ENCODE measurements at places on chromosomes 2 and 18.

- DNase-seq, result no peak
These were observed 15.0 kb downstream of the ZBTB7C start for GRCh38 chr18:48394176-48394575.

DNA sequence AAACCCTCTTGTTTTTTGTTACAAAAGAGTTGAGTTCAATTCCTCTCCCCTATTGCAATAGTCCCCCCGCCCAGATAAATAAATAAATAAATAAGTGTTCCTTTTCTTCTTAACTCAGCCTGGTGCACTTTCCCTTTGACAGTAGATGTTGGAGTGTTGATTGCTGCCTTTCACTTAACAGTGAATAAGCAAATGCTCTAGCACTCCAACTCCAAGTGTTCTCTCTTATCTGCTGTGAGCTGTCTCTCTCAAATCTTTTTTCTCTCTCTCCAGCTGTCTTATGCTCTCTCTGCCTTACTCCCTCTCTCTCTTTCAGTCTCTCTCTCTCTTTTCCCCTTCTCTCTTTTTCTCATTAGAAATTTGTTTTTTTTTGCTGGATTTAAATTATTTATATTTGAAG, 216.7 kb downstream of the TMX3 start:
- no peak for DNase-seq

- no peak for DNase-seq
These were observed 35.9 kb upstream of the SLC14A1 start for GRCh38 chr18:45688113-45688512.

GRCh38 chr2:167857416-167857815, 390.0 kb downstream of the STK39 start:
- no peak for DNase-seq

DNA sequence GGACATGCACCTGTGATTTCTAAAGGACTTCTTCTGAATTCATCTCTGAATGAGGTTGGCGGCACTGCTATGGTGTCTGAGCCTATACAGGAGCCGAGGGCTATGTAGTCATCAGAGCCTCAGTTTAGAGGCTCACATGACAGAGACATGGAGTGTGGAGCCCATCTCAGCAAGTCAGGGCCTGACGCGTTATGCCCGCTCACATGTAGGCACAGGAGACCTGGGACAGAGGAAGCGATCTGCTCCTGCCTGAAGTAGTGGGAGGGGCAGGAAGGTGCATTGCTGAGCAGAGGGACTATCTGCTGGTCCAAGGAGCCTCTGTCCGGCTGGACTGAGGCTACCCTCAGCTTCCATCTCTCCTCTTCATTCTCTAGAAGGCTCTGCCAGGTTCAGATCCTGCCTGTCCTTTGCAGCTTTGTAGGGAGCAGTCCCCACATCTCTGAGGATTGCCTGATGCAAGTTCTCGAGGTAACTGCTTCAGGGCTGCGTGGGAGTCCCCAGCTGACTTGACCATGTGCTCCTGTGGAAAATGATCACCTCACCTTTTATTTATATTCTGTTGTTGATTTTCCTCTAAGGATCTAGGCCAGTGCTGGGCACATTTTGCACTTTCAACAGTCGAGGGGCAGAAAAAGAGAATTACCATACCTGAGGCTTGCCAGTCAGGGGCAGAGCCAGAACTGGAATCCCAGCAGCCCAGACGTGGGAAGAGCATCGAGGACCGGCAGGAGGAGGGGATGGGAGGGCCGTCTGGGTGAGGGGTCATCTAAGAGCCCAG, 16.6 kb downstream of the KLHL29 start:
- DNase-seq, result no peak

DNA sequence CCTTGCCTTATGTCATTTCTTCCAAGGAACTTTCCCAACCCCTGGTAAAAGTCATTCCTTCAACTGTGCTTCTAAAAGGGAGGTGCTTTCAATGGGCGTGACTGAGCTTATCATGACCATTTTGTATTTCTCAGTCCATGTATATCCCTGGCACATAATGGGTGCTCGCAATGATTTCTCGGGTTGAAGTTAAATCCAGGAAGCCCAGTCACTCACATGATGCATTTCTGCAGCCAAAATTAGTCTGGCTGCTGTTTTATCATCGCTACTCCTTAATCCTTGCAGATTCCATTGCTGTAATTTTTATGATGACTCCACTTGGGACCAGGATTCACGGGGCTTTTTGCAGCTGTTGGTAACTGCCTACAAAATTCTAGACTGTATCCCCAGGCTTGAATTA, 25.9 kb upstream of the RFX8 start:
- no peak for DNase-seq

GRCh38 chr2:230416061-230416721, at the start of gene SP100:
SP100 (plus strand) TSS chr2:230416201; CDS start chr2:230416297, 96 bp downstream.
- peak; percentile 56 for DNase-seq

DNA sequence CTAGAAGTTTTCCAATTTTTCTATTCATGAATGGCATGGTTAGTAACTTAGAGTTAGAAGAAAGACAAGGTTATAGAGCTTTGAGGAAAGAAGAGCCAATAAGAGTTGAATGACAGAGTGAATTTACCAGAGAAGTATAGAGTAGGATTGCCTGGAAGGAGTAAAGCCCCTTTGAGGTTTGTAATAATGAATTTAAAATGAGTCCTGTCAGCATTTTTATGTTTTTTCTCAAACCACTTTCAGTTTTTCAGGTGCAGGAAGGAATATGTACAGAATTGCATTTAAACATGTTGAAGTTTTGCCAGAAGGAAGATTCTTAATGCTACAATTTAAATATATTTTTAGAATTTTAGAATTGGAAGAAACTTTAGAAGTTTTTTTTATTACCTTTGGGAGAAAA, 408.3 kb downstream of the DSC3 start:
- no peak for DNase-seq

- DNase-seq, result no peak
These were observed 37.5 kb downstream of the TBC1D8 start for GRCh38 chr2:101113441-101114267.
